ENCODE measurements at places on chromosomes 2 and 18.

GRCh38 chr2:181916726-181917718, 25.5 kb downstream of the ITPRID2 start:
- DNase-seq: no peak

GRCh38 chr2:137947032-137947727, 17.1 kb upstream of the HNMT start:
- no peak for DNase-seq

DNA sequence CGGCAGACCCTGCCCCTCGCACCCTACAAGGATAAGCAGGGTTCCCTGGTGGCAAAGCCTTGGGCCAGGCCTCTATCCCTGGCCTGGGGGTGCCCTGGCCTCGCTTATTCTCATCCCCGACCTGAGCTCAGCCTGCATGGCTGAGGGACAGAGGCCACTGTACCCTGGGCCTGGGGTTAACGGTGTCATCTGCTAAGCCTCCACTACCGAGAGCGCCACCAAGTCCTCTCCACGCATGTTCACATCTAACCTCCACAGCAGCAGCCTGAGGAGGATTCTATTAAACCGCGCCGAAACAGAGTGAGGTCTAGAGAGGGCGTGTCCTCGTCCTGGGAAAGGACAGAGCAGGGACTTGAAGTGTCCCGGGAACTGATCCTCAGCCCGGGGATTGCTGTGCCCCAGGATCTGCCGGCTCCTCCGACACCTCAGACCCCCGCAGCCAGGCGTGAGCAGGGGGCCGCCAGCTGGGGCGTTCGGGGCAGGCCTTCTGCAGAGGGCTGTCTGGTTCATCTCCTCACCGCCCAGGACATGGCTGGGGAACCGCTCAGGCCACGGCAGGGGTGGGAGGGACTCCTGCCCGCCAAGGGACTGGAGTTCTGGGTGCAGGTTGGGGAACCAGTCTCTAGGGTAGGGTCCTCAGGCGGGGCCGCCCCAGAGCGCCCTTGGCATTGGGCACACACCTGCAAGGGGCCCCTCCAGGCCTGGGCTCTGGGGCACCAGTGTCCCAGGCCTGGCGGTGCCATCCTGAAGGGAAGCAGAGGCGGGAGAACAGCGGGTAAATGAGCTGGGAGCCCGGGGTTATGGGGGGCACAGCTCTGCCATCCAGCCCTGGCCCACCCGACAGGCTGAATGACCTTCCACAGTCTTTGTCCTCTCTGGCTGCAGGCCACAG, 68.0 kb upstream of the SMAD7 start:
- no peak for DNase-seq

GRCh38 chr2:46471-47345, at the start of gene FAM110C:
Gene FAM110C, minus strand, starts transcription at chr2:46505. Its CDS starts 120 bp downstream, at chr2:46385.
- no peak for DNase-seq

DNA sequence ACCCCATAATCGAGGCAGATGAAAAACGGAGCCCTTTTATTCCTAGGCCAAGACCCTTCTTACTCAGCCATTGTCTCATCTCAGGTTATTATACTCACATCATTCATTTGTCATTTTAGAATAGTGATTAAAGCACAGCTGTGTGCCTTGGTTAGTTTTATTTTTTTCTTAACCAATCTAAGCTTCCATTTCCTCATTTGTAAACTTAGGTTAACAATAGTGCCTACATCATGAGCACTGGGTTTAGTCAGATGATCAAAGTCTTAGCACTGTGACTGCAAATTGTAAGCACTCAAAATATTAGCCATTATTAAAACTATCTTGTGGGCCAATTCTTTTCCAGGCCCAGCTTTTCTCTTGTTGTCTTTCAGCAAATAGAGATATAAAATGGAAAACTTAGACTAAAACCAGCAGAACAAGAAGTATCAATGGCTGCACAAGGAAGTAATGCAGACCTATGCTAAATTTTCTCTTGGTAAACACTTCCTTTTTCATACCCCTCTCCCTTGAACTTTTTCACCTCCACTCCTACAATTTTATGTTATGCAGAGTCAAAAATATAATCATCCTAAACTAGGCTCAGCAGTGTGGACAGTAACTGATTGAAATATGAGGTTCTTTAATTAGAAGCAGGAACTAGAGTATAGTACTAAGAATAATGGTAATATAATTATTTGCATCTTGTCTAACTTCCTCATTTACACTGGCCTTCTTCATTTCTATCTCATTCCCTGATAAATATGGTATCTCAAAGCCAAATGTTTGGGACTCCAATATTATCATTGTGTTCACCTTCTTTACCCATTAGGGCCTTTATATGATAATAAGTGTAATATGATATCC, 21.5 kb upstream of the GALNT3 start:
- no peak for DNase-seq

- no peak for DNase-seq
Observed at GRCh38 chr2:241902357-241902991, 32.9 kb downstream of the RTP5 start.

- no peak for DNase-seq
Observed at GRCh38 chr2:102119255-102119654, 23.3 kb upstream of the IL1R1 start.

- DNase-seq: peak; percentile 22
Observed at GRCh38 chr2:102753563-102754159, 8.2 kb upstream of the TMEM182 start.

DNA sequence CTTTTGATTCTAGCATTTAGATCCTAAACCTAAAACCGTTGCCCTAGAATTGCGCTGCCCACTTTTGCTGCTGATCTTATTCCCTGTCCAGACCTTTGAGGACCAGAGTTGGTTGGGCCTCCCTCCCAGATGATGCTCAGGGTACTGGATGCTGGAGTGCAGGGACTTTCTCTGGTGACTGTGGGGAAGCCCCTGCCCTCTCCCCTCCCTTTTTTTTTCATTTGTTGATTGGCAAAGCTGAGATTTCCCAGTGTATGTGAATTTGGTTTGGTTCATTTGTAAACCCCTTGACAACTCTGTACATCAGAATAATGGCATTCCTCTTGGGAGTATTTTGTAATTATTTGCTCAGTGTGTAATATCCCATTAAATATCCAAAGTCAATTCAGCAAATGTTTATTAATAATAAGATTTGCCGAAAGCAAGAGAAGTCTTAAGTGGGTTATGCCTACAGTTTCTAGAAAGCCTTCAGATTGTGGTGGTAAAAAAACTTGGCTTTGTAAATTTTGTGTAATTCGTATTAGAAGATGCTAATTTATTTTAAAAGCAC, 28.3 kb downstream of the RAB31 start:
- no peak for DNase-seq

DNA sequence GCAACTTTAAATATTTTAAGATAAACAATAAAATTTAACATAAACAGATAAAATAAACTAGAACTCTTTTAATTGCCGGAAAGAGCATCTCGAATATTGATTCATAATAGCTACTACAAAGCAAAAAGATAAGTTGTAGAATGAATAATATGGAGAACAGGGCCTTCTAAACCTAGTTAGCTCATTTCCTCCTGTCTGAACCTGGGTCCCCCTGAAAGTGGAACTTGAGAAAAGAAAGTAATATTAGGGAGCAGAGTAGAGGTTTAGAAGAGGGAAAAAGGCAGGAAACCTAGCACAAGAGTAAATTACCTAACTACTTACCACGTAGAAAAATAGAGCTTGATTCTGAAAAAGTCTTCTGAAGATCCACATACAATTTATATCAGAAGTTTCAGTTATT, 80.7 kb upstream of the NETO1 start:
- no peak for DNase-seq

GRCh38 chr2:238492840-238493239, 66.1 kb downstream of the ASB1 start:
- DNase-seq: no peak

DNA sequence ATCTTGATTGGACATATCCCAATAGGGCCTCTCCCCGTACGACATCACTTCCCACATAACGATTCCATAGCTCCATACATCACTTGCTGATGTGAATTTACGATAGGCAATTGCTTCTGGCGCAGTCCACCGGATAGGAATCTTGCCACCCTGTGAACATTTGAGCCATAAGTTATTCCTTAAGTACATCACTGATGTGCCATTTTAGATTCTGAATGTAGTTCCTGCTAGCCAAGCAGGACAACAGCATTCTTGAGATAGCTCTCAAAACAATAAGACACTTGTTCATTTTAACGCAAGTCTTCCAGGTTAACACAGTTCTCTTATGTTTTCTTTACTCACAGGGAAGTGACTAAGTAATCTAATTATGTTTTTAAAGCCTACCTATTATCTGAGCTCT, 138.0 kb downstream of the EPHA4 start:
- no peak for DNase-seq

DNA sequence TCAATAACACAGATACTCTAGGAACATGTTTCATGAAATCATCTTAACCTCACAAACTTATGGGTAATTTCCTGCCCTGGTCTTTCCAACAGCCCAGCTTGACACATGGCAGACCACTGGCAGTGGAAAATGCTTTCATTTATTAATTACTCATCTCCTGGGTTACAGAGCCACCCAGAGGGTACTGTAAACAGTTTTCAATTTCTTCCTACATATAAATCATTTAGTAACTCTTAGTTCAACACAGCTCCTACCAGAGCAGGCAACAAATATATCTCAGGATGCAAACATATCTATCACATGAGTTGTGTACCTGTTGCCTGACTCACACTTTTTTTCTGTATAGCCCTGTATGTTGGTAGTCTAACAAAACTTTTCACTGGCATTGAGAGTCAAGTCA, 99.2 kb upstream of the VRK2 start:
- DNase-seq: no peak

GRCh38 chr2:12090590-12090989, 344.2 kb downstream of the LPIN1 start:
- DNase-seq: no peak

GRCh38 chr2:148967578-148967977, 70.9 kb upstream of the LYPD6B start:
- DNase-seq: no peak

GRCh38 chr18:76374330-76375281, 120.4 kb downstream of the ZNF516 start:
- no peak for DNase-seq

GRCh38 chr18:66110607-66111006, 359.8 kb downstream of the CDH7 start:
- no peak for DNase-seq

DNA sequence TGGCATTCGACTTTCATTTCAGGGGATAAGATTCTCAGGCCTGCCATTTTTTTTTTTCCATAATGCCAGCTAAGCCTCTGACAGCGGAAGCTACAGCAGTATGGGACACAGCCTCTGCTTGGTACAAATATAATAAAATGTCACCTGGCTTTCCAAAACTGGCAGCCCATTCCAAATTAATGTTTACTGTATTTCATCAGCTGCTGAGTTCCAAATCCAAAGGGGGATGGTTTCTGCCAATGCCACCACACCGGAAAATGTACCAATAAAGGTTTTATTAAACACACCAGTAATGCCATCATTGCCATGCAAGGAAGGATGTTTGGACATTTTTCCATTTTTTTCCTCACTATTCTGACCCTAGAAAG, 275.8 kb upstream of the CCDC68 start:
- DNase-seq: no peak

DNA sequence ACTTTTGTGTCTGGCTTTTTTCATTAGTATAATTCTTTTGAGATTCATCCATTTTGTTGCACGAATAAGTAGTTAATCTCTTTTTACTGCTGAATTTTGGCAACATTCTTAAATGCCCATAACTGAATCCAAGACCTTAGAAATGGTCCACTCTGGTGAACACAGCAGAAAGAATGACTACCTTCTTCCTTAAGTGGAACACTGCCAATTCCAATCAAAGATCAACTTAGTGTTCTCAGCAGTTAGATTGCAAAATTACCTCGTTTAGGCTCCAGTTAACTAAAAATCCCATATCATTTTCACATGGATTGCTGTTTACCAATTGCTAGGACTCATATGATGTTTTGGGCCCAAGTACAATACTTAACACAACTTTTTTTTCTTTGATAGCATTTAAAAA, 59.9 kb downstream of the MDH1 start:
- DNase-seq: no peak

- DNase-seq: no peak
Observed at GRCh38 chr2:232623768-232624765, 9.3 kb upstream of the EFHD1 start.

GRCh38 chr2:24456599-24457556, 34.2 kb upstream of the NCOA1 start:
- DNase-seq: no peak

GRCh38 chr18:60020107-60020925, 120.5 kb downstream of the PMAIP1 start:
- DNase-seq: no peak

DNA sequence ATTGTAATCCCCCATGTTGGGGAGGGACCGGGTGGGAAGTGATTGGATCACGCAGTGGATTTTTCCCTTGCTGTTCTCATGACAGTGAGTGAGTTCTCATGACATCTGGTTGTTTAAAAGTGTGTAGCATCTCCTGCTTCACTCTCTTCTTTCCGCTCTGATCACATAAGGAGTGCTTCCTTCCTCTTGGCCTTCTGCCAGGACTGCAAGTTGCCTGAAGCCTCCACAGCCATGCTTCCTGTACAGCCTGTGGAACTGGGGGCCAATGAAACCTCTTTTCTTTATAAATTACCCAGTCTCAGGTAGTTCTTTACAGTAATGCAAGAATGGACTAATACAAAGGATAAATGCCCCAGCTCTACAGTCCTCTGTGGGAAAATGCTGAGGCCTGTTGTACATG, 437.5 kb upstream of the NXPH2 start:
- DNase-seq: no peak

DNA sequence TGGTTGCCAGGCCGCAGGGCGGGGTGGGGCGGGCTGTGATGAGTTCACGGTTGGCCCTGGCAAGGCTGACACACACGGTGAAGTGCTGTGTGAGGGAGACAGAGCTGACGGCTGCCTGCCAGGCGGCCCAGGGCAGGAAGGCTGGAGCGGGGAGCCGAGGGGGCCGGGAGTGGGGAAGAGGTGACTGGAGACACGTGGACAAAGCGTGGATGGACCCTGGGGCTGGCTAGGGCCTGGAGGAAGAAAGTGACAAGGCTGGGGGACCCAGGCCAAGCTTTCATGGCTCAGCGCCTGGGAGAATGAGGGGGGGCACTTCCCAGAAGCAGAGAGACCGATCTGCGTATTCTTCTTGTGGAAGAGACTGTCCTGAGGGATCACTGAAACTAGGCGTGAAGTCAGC, 123.2 kb downstream of the DYSF start:
- no peak for DNase-seq

GRCh38 chr2:150286730-150287362, 200.6 kb downstream of the RND3 start:
- no peak for DNase-seq

DNA sequence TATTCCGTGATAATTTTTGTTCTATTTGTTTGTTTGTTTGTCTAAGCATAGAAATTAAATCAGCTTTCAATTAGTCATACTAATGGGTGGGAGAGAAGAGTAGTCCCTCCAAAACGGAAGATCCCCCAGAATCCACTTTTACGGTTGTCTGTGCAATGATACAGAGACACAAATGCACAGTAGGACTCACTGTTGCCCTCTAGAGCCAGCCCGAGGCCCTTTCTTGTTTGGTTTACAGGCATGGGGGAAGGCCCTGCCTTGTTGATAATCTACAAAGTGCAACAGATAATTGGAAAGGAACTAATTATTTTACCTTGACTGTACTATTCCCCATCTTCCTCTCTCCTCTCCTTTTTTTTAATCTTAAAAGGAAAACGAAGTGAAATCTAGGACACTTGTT, 121.1 kb downstream of the ACOXL start:
- DNase-seq: peak; percentile 8

Measured in NCI-H1436 (cell line).